Left lobe of liver (tissue), 2 donors: ENCODE measurements at places on chromosomes 5 and 9.

GRCh38 chr5:130652176-130652575 lies 512.9 kb downstream of the HINT1 start:
- DNase-seq = no peak

DNA sequence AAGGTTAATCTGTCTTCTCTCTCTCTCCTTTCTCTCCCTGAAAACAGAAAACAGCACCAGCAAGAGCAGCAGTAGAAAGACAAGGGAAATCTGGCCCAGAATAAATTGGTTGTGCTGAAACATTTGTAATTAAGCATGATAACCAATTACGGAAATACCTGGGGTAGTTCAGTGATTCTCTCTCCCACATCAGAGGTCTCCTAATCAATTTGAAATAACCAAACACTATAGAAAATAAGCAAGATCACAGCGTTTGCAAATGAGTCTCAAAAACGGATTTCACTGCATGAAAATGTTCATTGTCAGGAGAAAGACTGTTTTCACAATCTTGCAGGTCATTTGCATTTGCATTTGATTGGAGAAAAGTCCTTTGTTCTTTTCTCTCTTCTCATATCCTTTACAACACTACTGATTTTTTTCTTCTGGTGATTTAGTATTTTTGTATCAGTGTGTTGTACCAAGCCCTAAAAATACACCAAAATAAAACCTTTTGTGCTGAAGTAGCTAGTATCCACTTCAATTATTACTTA lies 36.8 kb upstream of the CDH6 start:
- DNase-seq = no peak

GRCh38 chr5:138495351-138495750 lies 30.1 kb downstream of the EGR1 start:
- DNase-seq = no peak

- DNase-seq = no peak
Observed at GRCh38 chr5:3251784-3252183, 343.8 kb upstream of the IRX1 start.

- no peak for DNase-seq
Observed at GRCh38 chr5:133925866-133926488, 42.4 kb downstream of the C5orf15 start.

GRCh38 chr5:141002605-141002965 lies 36.3 kb downstream of the PCDHAC2 start:
- DNase-seq = no peak

GRCh38 chr5:89204756-89205155 lies 321.8 kb upstream of the MEF2C start:
- no peak for DNase-seq

DNA sequence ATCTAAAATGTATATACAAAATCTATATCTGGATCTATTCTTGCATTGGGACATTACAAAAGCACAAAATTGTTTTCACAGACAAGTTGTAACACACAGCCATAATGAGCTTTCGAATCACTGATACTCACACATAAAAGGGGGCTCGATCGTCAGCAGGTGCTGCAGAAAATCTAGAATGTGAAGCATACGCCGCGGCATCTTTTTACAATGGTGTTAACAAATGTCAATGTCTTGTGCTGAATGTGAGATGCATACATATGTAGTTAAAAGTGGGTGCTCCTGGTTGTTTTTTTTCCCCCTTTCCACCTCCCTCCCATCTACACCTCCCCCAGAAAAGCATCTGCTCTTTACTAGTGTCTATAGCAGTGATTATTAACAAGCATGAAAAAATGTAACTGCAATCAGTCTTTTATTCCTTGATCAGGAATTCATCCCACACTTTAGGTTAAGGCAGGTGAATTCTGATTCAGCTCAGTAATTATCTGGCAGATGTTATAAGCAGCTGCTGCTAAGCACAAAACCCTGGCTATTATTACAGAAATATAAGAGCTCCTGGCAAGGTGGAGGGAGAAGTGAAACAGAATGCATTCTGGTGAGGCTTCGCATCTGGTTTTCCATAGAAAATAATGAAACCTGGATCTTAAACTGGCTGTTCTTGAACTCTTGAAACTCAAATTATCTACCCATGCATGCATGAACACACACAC lies 114.1 kb downstream of the MPDZ start:
- no peak for DNase-seq

DNA sequence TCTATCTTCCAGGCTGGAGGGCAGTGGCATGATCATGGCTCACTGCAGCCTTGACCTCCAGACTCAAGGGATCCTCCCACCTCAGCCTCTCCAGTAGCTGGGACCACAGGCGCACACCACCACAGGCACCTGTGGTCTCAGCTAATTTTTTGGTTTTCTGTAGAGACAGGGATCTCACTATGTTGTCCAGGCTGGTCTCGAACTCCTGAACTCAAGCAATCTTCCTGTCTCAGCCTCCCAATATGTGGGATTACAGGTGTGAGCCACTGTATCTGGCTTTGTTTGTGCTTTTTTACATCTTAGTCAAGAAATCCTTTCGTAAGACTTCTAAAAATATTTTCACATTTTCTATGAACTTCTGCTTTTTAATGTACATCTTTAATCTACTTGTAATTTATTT lies 116.9 kb downstream of the DENND1A start:
- DNase-seq = no peak

- DNase-seq = no peak
Observed at GRCh38 chr5:58446024-58446423, 13.9 kb downstream of the PLK2 start.

DNA sequence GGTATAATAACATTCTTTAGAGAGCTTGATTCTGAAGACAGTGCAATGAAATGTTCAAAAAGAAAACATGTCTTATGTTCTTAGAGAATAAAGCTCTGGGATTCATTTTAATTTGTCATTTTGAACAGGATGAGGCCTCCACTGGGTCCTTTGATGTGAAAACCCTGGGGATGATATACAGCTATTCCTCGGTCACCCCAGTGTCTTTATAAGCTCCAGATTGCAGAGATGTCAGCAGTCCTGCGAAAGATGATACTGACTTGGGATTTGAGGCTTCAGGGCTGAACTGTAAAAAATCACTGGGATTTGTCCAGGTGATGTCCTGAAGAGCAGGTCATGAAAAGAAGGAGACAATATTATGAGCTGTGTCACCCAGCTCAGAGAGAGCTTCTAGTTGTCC lies 529.7 kb upstream of the ZNF608 start:
- DNase-seq = no peak
